Progenitor cell of endocrine pancreas (in vitro differentiated cells): ENCODE measurements at places on chromosomes 7 and 10. TPM values are rescaled to one million over a fixed set of nuclear protein-coding genes. Genes with fewer than 3 reads are reported as not detected.

Gene ITPRID1
- 3.1 and 3.9 TPM in 2 replicates for total RNA-seq

Gene GPR26
- total RNA-seq = not detected in 2 replicates

Gene AS3MT
- total RNA-seq = 20.2 and 26.9 TPM in 2 replicates

Gene FKBP9
- 86.4 and 90.7 TPM in 2 replicates for total RNA-seq

Gene CLRN3
- 2.7 and 3.2 TPM in 2 replicates for total RNA-seq

- no peak for DNase-seq
Observed at GRCh38 chr7:25988640-25989039, 163.4 kb upstream of the NFE2L3 start.

GRCh38 chr7:31529103-31529502 is 15.2 kb downstream of the ITPRID1 start:
- no peak for DNase-seq

DNA sequence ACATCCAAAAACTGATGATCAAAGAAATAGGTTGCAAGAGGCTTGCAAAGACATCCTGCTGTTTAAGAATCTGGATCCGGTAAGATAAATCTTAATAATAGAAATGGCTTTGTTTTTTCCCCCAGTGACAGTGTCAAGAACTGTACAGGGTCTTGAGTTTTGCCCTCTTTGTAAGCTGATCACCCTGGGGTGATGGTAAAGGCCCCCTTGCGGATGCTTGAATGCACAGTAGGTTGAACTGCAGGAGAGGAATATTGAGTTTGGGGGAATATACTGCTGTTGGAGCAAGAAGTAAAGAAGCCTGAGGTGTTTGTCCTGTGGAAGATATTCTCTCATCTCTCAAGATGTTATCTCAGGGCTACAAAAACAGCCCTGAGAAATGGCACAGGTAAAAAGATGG is 40.6 kb upstream of the HBP1 start:
- no peak for DNase-seq

GRCh38 chr7:37352974-37353948 is 95.4 kb downstream of the ELMO1 start:
- DNase-seq = no peak
